IPS DF 6.9 (cell line): ENCODE measurements at places on chromosomes 1 and 21.

GRCh38 chr1:14498839-14499238, 99.6 kb upstream of the KAZN start:
- no peak overlapping the region for H3K27ac ChIP-seq
- H3K36me3 ChIP-seq: no peaks in the 10 kb centered on the region
- no peaks in the 10 kb centered on the region for H3K27me3 ChIP-seq
- no peak overlapping the region for H3K4me3 ChIP-seq

GRCh38 chr1:63277195-63278192, 44.9 kb upstream of the FOXD3 start:
- H3K27ac ChIP-seq: no peak overlapping the region
- DNase-seq: no peak
- H3K27me3 ChIP-seq: no peaks in the 10 kb centered on the region
- no peaks in the 10 kb centered on the region for H3K36me3 ChIP-seq
- H3K4me1 ChIP-seq: no peaks in the 10 kb centered on the region

DNA sequence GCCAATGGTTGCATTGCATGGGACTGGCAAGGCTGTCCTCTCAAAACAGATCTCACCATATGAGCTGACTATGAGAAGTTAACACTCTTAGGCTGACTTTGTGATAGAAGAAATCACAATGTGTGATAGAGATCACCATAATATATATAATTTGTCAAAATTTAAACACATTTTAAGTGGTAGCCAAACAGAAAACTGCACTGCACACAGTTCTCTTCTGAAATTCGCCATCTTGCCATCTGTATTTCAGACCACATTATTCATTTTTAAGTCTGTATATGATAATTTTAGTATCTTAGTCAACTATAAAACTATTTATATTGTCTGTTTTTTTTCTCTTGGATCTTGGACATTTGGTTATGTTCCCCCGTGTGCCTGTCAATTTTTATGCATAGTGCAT, 374.7 kb downstream of the AJAP1 start:
- no peaks in the 10 kb centered on the region for H3K36me3 ChIP-seq
- H3K4me3 ChIP-seq: no peak overlapping the region
- no peak overlapping the region for H3K27ac ChIP-seq

GRCh38 chr1:187960125-187960638, 1131.4 kb downstream of the PLA2G4A start:
- no peak for DNase-seq
- no peaks in the 10 kb centered on the region for H3K36me3 ChIP-seq
- no peaks in the 10 kb centered on the region for H3K27me3 ChIP-seq
- H3K4me3 ChIP-seq: no peak overlapping the region
- no peaks in the 10 kb centered on the region for H3K4me1 ChIP-seq

DNA sequence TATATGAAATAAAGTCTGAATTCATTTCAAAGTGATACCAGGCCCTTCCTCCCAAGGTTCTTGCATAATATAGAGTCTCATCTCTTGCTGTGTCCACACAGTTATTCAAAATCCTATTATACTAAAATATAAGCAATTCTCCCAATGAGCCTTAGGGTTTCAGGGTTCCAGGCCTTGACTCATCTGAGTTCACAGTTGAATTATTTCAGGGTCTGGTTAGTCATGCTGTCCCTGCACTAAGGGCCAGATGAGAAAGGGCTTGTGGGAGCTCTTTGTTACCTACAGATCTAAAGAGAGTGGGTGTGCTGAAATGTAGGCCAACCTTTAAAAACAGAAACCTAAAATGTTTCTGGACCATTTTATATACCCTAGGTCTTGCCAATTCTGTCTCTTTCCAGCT, 337.5 kb upstream of the LRRC7 start:
- no peaks in the 10 kb centered on the region for H3K36me3 ChIP-seq
- H3K4me3 ChIP-seq: no peak overlapping the region
- no peaks in the 10 kb centered on the region for H3K4me1 ChIP-seq
- no peak overlapping the region for H3K27ac ChIP-seq

DNA sequence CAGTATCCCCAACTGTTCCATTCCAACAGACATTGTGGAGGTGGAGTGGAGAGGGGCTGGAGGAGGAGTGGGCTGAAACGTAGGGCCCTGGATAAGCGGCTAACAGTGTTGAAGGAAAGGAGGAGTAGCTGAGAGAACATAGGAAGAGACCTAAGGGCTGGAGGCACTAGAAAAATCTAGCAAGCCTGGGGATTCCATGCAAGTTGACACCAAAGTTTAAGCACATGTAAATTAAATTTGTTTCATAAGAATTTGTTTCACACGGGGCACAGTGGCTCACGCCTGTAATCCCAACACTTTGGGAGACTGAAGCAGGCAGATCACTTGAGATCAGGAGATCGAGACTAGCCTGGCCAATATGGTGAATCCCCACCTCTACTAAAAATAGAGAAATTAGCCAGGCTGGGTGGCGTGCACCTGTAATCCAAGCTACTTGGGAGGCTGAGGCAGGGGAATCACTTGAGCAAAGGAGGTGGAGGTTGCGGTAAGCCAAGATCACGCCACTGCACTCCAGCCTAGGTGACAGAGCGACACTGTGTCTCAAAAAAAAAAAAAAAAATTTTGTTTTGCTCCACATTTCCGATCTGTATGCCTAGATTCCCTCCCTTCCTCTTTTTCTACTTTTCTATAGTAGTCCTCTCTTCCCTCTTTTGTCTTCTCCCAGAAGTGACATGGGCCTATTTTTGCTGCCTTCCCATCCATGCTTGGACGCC, 530 bp upstream of the CD244 start:
- no peak for DNase-seq
- no peak overlapping the region for H3K27ac ChIP-seq
- no peaks in the 10 kb centered on the region for H3K36me3 ChIP-seq
- H3K4me3 ChIP-seq: no peak overlapping the region

- H3K36me3 ChIP-seq: no peaks in the 10 kb centered on the region
- no peaks in the 10 kb centered on the region for H3K27me3 ChIP-seq
- no peak overlapping the region for H3K27ac ChIP-seq
- H3K4me3 ChIP-seq: no peak overlapping the region
- DNase-seq: no peak
- H3K4me1 ChIP-seq: peaks cover 4% of the 10 kb centered on the region; the same call in 1 of the 2 replicates
Observed at GRCh38 chr1:29264773-29265389, 28.6 kb downstream of the PTPRU start.

DNA sequence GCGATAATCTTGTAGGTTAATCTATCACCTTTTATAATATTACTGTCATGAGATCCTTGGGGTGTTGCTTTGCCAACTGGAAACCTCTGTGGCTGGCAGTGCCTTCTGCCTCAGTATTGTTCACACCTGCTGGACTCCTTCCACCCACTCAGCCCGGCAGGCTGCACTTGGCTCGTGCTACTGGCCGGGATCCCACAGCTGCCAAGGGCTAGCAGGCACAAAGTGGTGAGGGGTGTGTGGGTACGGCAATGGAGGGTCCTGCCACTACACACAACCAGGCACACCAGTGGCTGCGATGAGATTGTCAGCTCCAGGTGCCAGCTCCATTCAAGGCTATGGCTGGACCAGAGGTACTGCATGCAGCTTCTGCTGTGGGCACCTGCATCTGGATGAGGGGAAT, 191.2 kb upstream of the LYPLAL1 start:
- no peak for DNase-seq
- H3K27me3 ChIP-seq: no peaks in the 10 kb centered on the region
- no peak overlapping the region for H3K4me3 ChIP-seq
- H3K4me1 ChIP-seq: no peaks in the 10 kb centered on the region

- no peaks in the 10 kb centered on the region for H3K27me3 ChIP-seq
- H3K4me1 ChIP-seq: no peaks in the 10 kb centered on the region
- H3K36me3 ChIP-seq: no peaks in the 10 kb centered on the region
- H3K27ac ChIP-seq: no peak overlapping the region
- H3K4me3 ChIP-seq: no peak overlapping the region
- no peak for DNase-seq
Observed at GRCh38 chr1:244634546-244634945, 18.4 kb upstream of the DESI2 start.

- DNase-seq: no peak
- H3K4me3 ChIP-seq: no peak overlapping the region
- no peaks in the 10 kb centered on the region for H3K36me3 ChIP-seq
- no peaks in the 10 kb centered on the region for H3K27me3 ChIP-seq
- no peak overlapping the region for H3K27ac ChIP-seq
Observed at GRCh38 chr1:95323123-95323522, 89.1 kb downstream of the RWDD3 start.

GRCh38 chr1:156663178-156663577, 14.0 kb downstream of the NES start:
- no peaks in the 10 kb centered on the region for H3K36me3 ChIP-seq
- H3K27me3 ChIP-seq: no peaks in the 10 kb centered on the region
- DNase-seq: no peak
- no peak overlapping the region for H3K27ac ChIP-seq
- no peak overlapping the region for H3K4me3 ChIP-seq
- H3K4me1 ChIP-seq: peaks cover 30% of the 10 kb centered on the region
